ENCODE measurements at places on chromosomes 5 and 9.
A peak's percentile ranks its signal among the peaks of the same experiment; 100 is the strongest.

DNA sequence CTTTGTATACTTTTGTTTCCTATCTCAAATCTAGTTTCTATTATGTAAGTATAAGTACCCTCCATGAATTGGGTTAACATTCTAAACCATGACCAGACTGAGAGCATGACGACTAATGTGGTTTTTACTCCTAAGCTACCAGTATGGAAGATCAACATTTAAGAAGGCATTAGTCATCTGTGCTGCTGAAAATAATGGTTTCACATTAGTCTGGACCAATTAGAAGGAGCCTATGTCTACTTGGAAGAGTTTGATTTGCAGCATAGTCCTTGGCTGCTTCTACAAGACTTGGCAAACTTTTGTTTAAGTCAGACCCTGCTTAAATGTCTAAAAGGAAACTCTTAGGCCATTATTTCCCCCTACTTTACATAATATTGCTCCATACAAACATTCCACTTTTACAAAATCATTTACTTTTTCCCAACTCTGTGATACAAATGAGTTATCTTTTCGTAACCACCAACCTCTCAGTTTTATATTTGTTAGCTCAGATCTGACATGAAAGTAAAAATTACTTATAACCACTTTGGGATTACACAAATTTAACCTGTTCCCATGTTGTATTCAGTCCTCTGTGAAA lies 186.7 kb downstream of the COMMD10 start:
- DNase-seq = no peak

- peak; percentile 38 for DNase-seq
Measured at GRCh38 chr9:134971196-134971595, 53.5 kb upstream of the FCN1 start.

DNA sequence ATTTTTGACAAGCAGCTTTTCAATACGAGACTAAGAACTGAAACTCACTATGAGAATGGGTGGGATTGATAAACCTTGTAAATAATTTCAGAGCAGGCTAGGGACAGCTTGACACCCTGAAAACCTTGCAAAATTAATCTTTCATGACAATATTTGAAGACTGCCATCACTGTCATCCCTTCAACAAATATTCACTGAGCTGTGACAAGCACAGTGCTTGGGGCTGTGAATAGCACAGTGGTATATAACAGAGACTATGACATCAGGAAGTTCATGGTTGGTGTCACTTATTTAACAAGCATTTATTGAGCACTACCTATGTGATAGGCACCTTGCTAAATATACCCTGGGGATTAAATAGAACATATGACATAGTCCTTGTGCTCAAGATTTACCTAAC lies 741.0 kb upstream of the RIOK2 start:
- DNase-seq = no peak

GRCh38 chr5:115354246-115354645 lies 57.8 kb upstream of the CCDC112 start:
- DNase-seq = no peak

GRCh38 chr9:123544007-123544827 lies 188.2 kb downstream of the CRB2 start:
- DNase-seq = no peak

DNA sequence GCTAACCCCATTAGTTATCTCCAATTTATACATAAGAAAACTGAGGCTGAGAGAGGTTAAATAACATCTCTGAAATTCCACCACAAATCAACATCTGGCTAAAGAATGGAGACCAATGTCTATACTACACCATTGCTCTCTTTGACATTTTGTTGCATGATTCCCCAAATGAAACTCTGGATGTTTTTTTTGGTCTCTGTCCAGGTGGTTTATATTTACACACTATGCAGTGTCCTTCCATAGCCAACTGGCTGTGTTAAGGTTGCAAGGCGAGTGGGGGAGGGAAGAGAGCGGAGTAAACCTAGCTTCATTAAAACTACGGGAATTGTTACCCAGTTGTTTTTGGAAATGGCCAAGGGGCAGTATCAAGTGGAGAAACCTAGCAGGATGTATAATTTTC lies 67.2 kb downstream of the KIF4B start:
- no peak for DNase-seq

GRCh38 chr9:123387686-123388085 lies 31.7 kb downstream of the CRB2 start:
- DNase-seq = no peak

- no peak for DNase-seq
Measured at GRCh38 chr5:121816164-121816563, 35.5 kb upstream of the FTMT start.

GRCh38 chr9:17052626-17053025 lies 82.2 kb upstream of the CNTLN start:
- no peak for DNase-seq

DNA sequence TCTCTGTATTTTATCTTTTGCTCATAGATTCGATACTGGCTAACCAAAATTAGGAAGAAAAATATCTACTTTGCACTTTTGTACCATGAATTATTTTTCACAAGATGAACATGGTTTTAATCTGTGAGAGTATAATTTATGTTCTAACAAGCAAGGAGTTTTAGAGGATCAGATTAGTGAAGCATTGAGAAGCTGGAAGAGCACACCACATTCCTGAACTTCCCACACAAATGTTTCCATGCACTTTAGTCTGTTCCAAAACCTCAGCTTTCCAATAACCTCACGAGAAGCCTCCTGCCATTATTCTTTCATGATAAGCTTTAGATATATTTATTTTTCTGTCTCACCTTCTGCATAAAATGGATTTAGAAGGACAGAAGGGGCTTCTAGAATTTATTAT lies 98.7 kb upstream of the MPDZ start:
- no peak for DNase-seq

- no peak for DNase-seq
Measured at GRCh38 chr9:11779971-11780370, 913.2 kb upstream of the TYRP1 start.

DNA sequence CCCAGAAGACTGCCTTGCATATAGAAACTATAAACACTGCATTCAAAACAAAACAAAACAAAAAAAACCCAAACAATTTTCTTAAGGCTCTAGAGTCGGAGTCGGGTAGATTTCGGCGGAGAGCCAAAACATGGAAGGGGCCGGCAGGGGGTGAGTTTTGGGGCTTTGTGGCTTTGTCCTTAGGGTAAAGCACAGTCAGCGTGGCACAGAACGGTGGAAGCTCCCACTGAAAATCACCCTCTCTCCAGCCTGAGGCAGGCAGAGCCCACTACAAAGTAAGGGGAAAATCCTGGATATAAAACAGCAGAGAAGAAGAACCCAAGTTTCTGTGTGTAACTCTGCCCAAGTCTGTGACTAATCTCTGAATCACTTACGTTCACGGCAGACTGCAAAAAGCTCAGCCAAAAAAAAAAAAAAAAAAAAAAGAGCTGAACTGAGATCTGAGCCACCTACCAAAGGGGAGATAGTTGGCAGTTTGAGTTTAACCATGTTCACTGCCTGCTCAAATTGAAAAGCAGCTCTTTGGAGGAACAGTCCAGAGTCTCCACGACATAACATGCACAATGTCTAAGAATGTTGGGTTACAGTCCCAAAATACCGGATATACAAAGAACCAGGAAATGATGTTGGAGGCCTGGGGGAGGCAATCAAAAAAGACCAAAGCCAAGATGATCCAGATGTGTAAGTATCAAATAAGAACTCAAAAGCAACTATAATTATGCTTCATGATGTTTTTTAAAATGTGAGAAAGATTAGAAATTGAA lies 26.6 kb upstream of the OR2K2 start:
- no peak for DNase-seq

GRCh38 chr5:167361795-167362194 lies 929.6 kb upstream of the WWC1 start:
- DNase-seq = no peak

GRCh38 chr5:158099571-158100105 lies 240.7 kb upstream of the CLINT1 start:
- no peak for DNase-seq

DNA sequence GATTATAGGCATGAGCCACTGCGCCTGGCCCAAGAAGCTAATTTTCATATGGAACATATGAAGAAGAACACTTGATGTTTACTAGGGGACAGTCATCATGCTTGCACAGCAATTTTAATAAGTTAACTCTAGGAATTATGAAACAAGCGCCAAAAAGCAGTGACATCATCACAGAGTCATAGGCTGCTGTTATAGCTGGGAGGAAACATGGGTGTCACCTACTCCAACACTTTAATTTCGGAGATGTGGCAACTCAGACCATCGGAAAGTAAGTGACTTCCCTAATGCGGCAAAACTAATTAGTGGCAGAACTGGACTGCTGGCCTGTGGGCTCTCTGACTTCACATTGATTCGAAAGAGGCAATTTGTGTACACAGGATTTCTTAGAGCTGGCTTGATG lies 38.1 kb upstream of the EQTN start:
- DNase-seq = no peak

GRCh38 chr5:79853676-79854418 lies 137.2 kb downstream of the MTX3 start:
- DNase-seq = no peak

GRCh38 chr9:1202512-1203280 lies 152.5 kb downstream of the DMRT2 start:
- DNase-seq = no peak

DNA sequence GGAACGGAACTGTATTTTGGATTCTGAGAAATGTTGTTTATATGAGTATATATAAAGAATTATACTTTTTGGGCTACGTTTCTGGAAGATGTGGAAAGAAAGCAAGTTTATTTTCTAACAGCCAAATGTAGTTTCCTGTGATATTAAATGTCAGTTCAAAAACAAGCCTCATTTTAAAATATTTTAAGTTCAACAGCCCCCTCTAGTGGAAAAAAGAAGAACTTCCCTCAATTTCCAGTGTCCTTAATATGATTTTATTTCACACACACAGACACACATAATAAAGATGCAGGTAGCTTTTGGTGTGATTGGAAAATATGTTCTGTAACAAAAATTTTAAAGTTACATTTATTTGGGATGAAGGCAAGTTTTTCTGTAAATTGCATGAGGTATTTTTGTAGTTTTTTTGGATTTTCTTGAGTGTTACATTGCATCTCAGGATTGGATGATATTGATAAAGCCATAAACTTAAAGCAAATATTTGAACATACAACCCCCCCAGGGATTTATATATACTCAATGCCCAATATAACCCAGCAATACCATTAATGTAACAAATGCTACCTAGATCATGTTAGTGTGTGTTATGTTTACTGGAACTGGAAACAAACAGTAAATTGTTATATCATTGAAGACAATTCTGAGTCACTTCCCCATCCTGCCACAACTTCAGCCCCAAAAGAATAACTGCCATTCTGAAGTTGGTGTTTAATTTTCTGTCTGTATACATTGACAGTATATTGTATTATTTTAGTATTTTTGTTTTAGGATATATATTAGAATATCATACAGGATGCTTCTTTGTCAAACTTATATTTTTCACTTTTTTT lies 54.0 kb downstream of the CCDC171 start:
- no peak for DNase-seq

GRCh38 chr5:141479776-141480175 lies 4.0 kb downstream of the PCDHGC3 start:
- no peak for DNase-seq

- DNase-seq = peak; percentile 31
Measured at GRCh38 chr9:85425153-85425611, 316.6 kb downstream of the AGTPBP1 start.

DNA sequence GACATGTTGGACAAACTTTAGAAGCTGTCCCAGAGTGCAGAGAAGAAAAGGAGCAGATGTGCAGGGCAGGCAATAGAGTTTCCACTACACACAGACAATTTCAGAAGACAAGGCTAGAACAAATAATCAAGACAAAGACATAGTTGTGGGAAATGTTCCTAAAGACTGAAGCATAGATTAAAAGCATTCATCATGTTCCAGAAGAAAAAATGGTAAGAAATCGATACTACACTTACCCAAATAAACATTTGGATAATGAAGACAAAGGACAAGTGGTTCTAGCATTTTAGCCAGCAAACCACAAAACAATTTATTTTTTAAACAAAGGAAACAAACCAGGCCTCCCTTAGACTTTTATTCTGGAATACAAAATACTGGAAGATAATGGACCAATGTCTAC lies 97.9 kb downstream of the FSTL4 start:
- no peak for DNase-seq

DNA sequence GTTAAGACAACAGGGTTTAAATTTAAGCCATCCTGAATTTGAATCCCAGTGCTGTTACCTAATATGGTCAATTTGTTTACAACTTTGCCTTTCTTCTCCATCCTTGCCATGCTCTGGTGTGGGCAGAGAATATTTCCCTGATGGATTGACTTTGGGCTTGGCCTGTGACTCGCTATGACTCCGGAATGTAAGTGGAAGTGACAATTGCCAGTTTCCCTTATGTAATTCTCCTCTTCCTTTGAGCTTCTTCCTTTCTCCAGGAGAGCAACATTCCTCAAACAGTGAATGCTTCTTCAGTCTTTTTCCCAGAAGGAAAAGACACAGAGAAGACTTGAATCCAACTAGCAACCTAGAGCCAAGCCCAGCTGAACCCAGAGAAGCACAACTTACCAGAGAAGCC lies 159.1 kb downstream of the LURAP1L start:
- DNase-seq = no peak

DNA sequence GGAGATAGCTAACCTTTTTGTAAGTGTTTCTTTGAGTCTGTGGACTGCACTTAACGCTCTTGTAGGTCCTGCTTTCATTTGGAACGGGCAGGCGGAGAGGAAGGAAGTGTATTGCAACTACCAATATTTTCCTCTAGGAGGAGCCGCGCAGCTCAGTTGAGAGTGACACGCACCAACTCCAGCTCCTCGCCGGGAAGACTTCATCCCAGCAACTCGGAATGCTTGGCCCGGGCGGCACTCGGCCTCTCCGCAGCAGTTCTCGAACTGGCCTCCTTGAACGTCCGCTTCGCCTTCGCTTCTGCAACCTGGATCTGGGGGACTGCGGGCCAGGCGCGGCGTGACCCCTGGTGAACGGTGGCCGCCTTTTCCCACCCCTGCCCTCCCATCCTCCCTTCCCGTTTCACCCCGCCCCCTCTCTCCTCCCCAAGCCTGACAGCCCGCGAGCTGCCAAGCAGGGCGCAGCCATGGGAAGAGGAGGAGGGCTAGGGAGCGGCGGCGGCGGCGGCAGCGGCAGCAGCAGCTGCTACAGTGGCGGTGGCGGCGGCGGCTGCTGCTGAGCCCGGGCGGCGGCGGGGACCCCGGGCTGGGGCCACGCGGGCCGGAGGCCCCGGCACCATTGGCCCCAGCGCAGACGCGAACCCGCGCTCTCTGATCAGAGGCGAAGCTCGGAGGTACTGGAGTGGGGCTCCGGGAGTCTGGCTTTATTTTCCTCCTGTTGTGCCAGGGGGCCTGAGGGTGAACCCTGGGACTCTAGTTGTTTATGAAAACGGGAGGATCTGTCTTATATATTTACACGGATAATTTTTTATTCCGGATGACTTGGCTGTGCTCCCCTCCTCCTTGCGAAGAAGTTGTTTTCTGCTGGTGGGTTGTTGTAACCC lies at the start of gene GHR:
Gene GHR, plus strand, starts transcription at position 155 of the 881 bp plus-strand sequence. CDS start 142,436 bp downstream, outside the sequence.
- peak; percentile 91 for DNase-seq

GRCh38 chr5:38845526-38846378 lies at the start of gene OSMR:
OSMR (plus strand) TSS chr5:38846012; CDS start chr5:38869045, 23,033 bp downstream.
- DNase-seq = peak; percentile 99

GRCh38 chr5:172941067-172941516 lies 18.1 kb upstream of the RPL26L1 start:
- no peak for DNase-seq

Data from tibial artery (tissue), 4 donors.